Osteocyte (in vitro differentiated cells): ENCODE measurements at places on chromosomes 2 and 18.

- DNase-seq: no peak
Measured at GRCh38 chr18:63508596-63508995, 31.8 kb downstream of the SERPINB5 start.

DNA sequence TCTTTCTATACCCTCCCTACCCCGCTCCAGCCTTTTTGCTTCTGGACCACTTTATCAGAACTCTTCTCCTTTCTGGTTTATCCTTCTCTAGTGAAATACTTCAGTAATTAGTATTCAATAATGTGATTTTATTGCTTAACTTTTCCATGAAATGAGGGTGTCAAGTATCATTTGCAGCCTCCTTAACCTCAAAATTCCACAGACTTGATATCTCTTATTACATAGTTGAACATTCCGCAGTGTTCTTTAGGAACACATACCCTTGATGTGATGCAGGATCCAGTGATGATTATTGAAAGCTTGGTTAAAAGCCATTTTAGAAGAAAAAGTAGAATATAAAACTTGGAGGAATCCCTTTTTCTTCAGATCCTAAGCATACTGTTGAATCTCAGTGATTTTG, 94.8 kb downstream of the GREB1L start:
- no peak for DNase-seq

- DNase-seq: no peak
Measured at GRCh38 chr2:196988639-196989038, 62.1 kb upstream of the PGAP1 start.

- DNase-seq: no peak
Measured at GRCh38 chr2:137525641-137526190, 438.6 kb upstream of the HNMT start.

DNA sequence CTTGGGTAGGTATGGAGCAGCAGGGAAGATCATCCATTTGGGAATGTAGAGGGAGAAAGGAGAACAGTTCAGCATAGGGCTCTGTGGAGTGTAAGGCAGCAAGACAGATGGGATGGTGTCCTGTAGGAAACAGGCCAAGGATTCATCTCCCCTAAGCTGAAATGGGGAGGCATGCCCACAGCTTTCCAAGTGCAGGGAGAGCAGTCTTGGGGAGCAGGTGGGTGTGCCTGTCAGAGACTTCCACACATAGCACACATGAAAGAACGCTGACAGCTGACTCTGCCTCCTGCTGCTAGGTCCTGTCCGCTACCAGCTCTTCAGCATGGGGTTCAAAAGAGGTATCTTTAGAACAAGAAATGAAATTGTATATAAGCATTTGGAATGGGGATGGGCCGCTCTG, 9.0 kb downstream of the SETBP1 start:
- no peak for DNase-seq
